ENCODE measurements at places on chromosomes 11 and 22.
A peak's percentile ranks its signal among the peaks of the same experiment; 100 is the strongest.

GRCh38 chr11:1307163-1307870 is 2.1 kb downstream of the TOLLIP start:
- no peak for DNase-seq

DNA sequence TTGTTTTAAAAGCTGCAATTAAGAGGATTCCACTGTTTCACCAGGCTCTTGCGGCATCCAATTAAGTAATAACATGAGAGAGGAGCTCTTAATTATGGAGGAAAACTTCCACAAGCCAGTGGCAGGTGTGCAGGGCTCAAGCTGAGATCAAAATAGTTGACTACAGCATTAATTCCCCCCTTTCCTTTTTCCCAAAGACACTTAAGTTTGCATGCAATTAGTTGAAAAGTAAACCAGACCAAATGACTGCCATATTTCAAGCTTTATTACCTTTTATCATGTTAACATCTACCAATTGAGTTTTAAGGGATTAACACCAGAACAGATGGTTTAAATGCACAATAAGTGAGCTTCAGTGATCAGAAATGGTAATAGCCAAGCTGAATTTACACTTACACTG is 32.1 kb downstream of the FAM168A start:
- DNase-seq: no peak

GRCh38 chr11:78205256-78205655 is 16.5 kb downstream of the USP35 start:
- no peak for DNase-seq

DNA sequence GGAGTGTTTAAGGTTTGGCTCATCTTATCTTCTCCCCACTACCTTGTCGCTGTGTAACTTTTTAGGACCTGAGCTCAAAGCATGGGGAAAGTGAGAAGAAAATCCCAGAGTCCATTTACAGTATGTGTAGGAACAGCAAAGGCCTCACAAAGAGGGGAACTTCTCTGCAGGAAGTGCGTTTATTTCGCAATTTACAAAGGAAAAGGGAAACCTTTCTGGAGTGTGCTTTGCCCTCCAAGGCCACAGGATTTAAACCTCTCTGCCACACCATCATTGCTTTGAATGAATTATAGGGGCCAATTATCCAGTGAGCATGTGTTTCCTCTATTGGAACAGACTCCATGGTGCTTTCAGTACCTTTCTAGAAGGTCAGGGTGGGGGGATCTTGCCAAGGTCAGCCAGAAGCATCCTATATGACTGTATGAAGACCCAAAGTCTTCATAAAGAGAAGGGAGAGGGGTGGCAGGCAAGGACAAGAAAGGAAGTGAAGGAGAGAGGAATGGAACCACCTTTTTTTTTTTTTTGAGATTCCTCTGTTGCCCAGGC is 68.1 kb upstream of the LMO2 start:
- no peak for DNase-seq

DNA sequence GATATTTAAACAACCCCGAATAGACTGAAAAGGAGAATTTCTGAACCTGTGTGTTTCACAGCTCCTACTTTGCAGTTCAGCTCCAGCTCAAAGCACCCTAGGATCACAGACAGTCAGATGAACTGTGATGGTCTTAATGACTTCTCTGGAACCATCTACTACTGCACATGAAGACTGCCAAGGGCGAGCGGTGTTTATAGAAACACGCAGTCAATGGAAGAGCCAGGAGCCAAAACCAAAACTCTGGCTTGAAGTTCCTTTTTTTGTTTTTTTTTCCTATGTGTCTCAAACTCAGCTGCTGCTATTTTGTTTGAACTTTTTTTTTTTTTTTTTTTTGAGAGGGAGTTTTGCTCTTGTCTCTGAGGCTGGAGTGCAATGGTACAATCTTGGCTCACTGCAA is 382.6 kb upstream of the SYN3 start:
- no peak for DNase-seq

DNA sequence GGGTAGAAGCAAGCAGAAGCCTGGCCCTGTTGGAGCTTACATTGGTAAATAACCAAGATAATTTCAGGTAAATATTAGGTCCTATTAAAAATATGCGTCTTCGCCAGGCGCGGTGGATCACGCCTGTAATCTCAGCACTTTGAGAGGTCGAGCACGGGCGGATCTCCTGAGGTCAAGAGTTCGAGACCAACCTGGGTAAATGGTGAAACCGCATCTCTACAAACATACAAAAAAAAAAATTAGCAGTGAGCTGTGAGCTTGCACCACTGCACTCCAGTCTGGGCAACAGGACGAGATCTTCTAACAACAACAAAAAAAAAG is 529 bp upstream of the SULT4A1 start:
- DNase-seq: no peak

GRCh38 chr22:36204632-36205015 is 3.0 kb upstream of the APOL4 start:
- DNase-seq: no peak

GRCh38 chr22:20465759-20466077 is 28.1 kb upstream of the SCARF2 start:
- DNase-seq: no peak

DNA sequence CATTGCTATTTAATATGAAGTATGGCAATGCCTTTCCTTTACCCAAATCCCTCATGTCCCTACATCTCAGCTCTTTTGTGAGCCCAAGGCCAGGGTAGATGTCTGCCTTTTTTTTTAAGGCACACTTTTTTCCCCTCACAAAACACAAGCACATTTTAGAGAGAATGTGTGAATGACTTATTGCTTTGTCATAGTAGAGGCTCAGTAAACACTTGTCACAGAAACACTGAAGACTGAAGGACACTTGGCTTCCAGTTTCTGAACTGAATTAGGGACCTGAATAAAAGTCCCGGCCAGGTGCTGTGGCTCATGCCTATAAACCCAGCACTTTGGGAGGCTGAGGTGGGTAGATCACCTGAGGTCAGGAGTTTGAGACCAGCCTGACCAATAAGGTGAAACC is 2.9 kb upstream of the SCGB2A2 start:
- no peak for DNase-seq

GRCh38 chr22:23147617-23148387 is 2.5 kb downstream of the RAB36 start:
- no peak for DNase-seq

GRCh38 chr11:69382131-69383128 is 88.5 kb downstream of the MYEOV start:
- peak; percentile 91 for DNase-seq

GRCh38 chr11:62153087-62153395 is 29.2 kb downstream of the INCENP start:
- no peak for DNase-seq

DNA sequence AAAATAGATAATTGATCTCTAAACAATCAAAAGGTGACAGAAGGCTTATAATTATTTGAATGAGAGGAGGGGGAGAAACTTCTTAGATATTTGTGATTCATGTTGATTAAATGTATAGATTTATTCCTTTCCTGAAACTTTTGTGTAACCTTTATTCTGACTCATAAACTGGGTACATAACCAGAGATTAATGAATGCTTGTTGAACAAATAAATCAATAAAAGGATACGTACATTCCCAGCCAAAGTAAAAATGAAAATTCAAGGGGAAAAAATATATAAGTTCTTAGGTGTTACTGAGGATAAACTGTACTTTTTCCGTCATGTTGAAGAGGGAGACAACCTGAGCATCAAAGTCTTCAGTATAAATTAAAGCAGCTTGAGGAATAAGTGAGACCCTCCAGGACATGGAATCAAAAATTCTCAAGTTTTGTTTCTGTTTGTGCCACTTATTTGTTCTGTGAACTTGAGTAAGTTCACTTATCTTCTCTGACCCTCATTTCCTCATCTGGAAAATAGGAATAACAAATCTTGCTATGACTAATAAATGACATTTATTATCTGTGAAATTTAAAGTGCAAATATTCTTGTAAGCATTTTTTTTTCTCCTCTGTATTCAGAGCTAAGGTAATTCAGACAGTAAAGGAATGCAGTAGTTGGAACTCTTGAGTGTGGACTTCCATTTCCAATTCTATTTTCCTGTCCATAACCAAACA is 195.4 kb downstream of the METTL15 start:
- DNase-seq: no peak

All from RPMI8226 (cell line).